HT1080 (cell line): ENCODE measurements at places on chromosomes 3 and 15.

GRCh38 chr3:155701882-155702465 lies 42.9 kb downstream of the PLCH1 start:
- DNase-seq = peak; percentile 60

DNA sequence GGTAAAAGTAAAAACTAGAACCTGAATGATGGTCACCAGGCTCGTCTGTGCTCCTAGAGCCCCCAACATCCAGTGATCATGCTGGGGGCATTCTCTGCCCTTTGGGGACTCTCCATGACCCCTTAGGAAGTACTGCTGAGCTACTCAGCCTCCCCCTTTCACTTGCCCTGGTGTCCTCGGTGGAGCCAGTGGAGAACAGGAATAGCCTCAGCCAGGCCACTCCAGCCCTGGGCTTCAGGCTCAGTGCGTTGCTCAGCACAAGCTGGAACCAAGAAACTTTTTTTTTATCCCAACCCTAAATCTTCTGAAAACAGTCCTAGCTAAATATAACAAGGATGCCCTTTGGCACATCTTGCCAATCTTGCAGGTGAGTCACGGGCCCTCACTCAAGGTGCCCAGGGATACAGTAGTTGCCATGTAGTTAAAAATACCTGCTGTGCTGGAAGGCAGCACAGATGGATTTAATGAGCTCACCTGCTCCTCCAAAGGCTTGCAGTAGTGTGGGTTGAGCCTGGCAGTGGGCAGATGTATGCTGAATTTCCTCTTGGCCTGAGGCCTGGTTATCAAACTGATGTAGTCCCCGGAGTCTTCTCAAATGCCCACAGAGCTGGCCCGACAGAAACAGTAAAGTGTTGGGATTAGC lies 46.9 kb upstream of the TMEM158 start:
- no peak for DNase-seq

GRCh38 chr3:7305561-7305960 lies 444.6 kb downstream of the GRM7 start:
- peak; percentile 26 for DNase-seq

- peak; percentile 2 for DNase-seq
These were observed 477.6 kb downstream of the ZNF385D start for GRCh38 chr3:21273259-21274025.

GRCh38 chr15:94098921-94099573 lies 132.3 kb upstream of the MCTP2 start:
- no peak for DNase-seq

DNA sequence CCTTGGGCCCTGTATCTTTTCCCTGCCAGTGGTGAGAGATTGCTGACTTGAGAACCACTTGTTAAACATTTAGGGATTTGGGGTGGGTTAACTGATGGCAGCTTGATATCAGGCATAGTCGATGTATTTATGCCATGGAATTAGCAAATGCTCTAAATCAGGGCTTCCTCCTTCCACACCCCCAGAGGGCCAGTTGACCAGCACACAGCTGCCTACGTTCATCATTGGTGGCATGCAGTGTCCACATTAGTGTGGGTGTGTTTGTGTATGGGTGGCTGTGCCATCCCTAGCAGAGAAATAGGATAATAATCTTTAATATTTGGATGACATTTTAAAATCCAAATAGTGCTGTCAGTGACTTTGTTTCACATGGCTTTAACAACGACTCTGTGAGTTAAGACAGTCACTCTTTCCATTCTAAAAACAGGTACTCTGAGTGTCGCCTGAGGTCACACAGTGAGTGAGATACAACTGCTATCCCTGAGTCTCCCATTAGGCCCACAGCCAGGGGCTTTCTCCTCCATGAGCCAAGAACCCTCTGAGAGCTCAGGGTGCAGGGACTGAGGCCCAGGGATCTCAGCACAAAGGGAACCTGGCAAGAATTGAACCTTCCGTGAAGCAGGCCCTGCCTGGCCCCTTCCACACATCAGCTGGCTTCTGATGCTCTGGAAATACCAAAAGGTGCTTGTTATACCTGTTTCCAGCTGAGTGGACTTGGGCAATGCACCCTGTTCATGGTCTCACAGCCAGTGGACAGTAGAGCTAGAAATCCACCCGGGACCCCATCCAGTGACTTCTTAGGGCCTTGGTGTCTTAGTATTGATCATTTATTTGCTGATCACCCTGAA lies 4.3 kb upstream of the LTF start:
- DNase-seq = no peak

DNA sequence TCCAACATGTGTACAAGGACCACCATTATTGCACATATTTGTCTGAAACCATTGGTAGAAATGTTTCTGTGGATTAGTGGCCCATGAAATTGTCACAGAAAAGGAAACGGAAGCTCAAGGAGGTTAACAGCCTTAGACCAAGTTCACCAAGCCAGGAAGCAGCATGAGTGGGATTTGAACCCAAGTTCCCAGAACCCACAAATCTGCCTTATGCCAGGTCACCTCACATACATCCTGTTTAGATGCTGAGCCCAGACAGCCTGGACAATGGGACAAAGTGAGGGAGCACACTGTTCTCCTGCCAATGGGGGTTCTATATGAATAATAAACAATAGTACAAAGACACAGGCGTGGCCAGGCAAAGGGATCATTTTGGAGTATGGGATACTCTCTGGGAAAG lies 59.6 kb upstream of the CA12 start:
- no peak for DNase-seq

- peak; percentile 44 for DNase-seq
These were observed 339.7 kb downstream of the NLGN1 start for GRCh38 chr3:173737167-173737808.

GRCh38 chr3:135235541-135235940 lies 440.5 kb downstream of the EPHB1 start:
- no peak for DNase-seq

DNA sequence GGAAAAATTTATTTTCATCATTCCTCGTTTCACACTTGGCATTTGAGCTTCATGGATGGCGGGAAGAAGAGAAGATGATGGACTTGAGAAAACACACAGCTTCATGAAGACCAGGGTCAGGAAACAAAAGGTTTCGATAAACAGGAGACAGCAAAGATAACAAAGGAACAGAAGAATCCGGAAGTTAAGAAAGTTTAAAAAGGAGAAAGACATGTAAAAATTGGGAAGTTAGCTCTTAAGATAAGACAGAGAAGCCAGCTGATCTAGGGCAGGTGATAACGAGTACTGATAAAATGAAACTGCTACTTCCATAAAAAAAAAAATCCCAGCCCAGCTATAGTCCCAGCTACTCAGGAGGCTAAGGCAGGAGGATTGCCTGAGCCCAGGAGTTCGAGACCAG lies 23.9 kb downstream of the IL5RA start:
- DNase-seq = no peak

DNA sequence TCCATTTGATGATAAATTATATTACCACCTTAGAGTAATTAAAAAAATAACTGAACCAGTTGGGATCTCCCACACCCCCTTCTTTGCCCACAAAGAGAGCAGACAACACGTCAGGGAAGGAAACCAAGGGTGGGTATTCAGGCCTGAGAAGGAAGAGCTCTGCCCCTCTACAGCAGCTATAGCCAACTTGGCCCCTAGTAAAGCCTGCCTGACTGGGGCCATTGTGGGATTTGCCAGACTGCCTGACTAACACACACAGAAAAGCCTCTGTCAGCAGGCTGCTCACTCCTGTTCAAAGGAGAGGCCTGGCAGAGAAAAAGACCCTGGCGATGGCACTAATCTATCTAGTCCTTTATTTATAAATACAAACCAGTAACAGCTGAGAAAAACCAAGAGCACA lies 41.4 kb downstream of the ATP8B4 start:
- DNase-seq = no peak

- no peak for DNase-seq
These were observed 5.1 kb downstream of the POLG start for GRCh38 chr15:89329329-89330084.

GRCh38 chr3:177110386-177110785 lies 86.9 kb downstream of the TBL1XR1 start:
- DNase-seq = no peak

DNA sequence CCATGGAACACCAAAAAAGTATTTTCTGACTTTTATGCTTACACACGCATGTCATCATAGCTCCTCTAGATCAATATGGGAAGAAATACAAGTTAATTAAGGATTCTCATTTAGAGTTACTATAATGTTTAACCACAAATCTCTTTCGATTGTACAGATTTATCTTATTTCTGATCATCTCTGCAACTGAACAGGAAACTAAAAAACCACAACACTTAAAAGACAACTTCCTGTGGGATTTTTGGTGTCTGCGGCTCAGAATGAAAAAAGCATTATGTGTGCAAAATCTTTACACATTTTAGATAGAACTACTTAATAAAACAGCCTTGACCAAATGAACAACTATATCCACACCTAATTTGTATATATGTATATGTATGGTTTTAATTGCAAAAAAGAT lies 3.0 kb upstream of the TJP1 start:
- peak; percentile 53 for DNase-seq

GRCh38 chr3:73365756-73366397 lies 258.9 kb downstream of the PDZRN3 start:
- DNase-seq = no peak

- peak; percentile 47 for DNase-seq
These were observed 35.4 kb upstream of the ARHGEF26 start for GRCh38 chr3:154085799-154086198.

GRCh38 chr3:6439226-6439625 lies 421.7 kb upstream of the GRM7 start:
- no peak for DNase-seq

GRCh38 chr15:23857028-23857641 lies 170.0 kb upstream of the NDN start:
- peak; percentile 39 for DNase-seq

GRCh38 chr3:122066331-122067213 lies 11.4 kb downstream of the CD86 start:
- DNase-seq = no peak

DNA sequence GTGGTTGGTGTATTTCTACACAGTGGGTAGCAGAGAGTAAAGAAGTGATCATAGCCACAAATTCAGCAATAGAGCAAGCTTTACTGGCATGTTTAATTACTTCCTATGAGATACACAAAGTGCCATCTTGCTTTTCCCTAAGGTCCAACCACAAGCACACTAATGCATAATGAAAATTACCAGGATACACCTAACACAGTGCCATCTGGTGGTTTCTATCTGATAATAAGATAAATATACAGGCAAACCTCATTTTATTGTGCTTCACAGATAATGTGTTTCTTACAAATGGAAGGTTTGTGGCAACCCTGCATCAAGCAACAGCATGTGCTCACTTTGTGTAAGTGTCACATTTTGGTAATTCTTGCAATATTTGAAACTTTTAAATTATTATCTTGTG lies 223.0 kb downstream of the NSUN3 start:
- DNase-seq = peak; percentile 34

DNA sequence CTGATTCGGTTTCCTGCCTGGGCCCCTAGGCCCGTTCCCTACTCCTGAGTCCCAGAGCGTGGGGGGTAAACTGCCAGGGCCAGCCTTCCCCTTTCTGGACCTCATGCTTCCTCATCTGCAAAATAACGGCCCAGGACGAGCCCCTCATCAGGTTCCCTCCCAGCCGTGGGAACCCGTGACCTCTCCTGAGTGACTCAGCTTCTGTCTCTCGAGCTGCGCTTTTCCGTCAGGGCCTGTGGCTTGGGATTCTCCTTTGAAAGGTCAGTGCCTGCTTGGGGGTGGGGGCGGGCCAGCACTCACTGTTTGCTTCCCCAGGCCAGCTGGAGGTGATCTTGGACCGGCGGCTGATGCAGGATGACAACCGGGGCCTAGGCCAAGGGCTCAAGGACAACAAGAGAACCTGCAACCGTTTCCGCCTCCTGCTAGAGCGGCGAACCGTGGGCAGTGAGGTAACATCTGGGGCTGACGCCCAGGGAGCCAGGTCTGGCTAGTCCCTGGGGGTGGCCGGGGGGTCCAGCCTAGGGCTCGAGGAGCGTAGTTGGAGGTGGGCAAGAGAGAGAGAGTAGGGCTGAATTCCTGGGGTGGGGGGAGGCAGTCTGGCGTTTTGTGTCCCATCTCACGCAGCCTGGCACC lies 12.8 kb downstream of the MAN2A2 start:
- DNase-seq = no peak
